Stimulated activated naive B cell treated with anti-CD40 and anti-IgM and Interleukin-4, amounts not matched to agents 10 μg/mL and 1 μg/mL and 100 μg/mL, for 72 hours (primary cell): ENCODE measurements at places on chromosomes 6 and 20.

- DNase-seq: peak; percentile 14
Measured at GRCh38 chr6:157647261-157647915, 175.7 kb upstream of the SNX9 start.

- DNase-seq: no peak
Measured at GRCh38 chr20:63791497-63792156, 39.4 kb downstream of the ZBTB46 start.

DNA sequence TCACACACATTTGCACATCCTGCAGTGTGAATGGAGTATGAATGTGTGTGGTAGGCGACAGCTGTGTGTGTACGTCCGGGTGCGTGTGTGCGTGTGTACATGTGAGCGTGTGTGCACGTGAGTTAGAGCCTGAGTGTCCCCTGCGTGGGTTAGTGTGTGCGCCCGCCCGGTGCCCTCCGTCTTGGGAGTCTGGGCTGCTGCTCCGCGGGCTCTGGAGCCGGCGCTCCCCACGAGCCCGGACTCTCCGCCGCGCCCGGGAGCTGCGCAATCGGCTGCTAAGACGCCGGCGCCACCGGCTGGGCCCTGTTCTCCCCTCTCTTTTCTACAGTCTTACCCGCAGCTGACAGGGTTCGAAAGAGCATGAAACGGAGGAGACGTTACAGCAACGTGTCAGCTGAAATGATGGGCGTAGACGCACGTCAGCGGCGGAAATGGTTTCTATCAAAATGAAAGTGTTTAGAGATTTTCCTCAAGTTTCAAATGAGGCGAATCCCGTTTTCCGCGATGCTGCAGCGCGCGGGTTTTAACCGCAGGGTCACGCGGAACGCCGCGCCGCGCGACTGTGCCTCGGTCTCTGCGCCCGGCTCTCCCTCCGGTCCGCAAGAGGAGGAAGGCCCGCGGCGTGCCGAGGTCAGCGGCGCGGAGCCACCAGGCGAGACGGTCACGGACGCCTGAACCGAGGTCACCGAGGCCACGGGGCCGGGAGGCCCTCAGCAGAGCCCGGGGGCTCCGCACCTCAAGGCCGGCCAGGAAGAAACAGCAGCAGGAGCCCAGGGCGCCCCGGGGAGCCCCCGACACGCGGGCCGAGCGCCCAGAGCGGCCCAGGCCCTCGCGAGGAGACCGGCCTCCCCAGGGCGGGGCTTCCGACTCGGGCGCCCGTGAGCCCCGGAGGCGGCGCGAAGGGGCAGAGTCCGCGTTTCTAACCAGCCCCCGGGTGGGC lies 95.3 kb upstream of the BHLHE23 start:
- peak; percentile 54 for DNase-seq

GRCh38 chr6:113385020-113385431 lies 472.1 kb upstream of the MARCKS start:
- DNase-seq: no peak

GRCh38 chr6:133594652-133595110 lies 294.2 kb upstream of the TCF21 start:
- DNase-seq: no peak
